Activated CD4-positive, alpha-beta T cell treated with anti-CD3 and anti-CD28 coated beads, Interleukin-2, amount 10 ng/mL, durations not matched to agents 24 days and 14 days (primary cell): ENCODE measurements at places on chromosomes 6 and 20. TPM values are rescaled to one million over a fixed set of nuclear protein-coding genes. Genes with fewer than 3 reads are reported as not detected.

DNA sequence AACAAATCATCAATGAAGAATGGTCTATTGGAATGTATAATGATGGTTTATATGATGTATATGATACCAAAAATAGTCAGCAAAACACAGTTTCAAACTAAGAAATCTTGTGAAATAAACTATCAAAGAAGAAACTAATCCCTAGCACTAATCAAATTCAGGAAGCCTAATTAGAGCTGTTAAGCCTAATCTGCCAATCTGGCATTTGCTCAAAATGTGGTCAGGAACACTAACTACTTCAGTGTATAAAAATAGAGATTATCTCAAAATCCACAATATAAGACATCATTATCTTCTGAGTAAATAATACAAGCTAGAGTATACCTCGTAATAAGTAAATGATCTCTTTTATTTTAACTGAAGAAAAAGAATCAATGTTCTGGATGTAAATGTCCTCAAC lies 12.8 kb upstream of the AKAP7 start:
- no peak overlapping the region for H3K4me3 ChIP-seq
- H3K27me3 ChIP-seq, result peaks cover 22% of the 10 kb centered on the region
- no peaks in the 10 kb centered on the region for H3K36me3 ChIP-seq

- DNase-seq, result no peak
- H3K27me3 ChIP-seq, result peaks cover 38% of the 10 kb centered on the region
- H3K4me1 ChIP-seq, result no peaks in the 10 kb centered on the region
These were observed at the start of gene CALHM5 for GRCh38 chr6:116511424-116512110. TSS of gene CALHM5 (plus strand) at chr6:116511639. CDS start at chr6:116511697, 58 bp downstream.

The MYO6 gene
- total RNA-seq, result 0.14 and 0.23 TPM in 2 replicates

DNA sequence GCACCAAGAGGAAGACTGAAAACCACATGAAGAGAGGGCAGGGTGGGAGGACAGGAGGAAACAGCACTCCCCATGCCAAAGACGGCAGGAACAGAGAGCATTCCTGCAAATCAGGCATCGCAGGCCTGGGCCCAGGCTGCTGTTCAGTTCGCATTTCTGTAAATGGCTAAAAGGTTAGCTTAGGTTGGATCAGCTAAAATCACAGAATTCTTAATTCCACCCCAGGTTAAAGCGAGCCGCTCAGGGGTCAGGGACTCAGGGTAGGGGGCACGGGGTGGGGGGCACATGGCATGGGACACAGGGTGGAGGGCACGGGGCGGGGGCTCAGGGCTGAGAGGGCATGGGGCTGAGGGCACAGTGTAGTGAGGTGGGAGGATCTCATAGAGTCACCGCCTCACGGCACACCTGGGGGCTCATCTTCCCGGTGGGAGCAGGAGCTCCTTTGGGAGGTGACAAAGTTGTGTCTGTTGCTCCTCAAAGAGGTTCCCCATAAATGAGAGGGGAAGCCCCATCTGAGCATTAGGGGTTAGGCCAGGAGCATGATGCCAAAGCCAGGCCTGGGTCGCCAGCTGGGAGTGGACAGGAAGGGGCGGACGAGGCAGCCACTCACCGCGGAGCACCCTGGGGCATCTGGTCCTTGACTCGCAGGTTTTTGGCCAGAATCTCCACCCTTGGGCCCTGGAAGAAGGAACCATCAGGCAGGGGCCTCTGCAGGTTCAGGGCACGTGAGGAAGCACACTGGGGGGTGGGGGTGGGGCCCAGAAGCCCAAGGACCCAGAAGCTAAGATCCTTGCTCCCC lies 200.7 kb downstream of the PREX1 start:
- H3K4me1 ChIP-seq, result peaks cover 8% of the 10 kb centered on the region
- DNase-seq, result no peak
- no peaks in the 10 kb centered on the region for H3K27me3 ChIP-seq
- peaks cover 39% of the 10 kb centered on the region for H3K36me3 ChIP-seq

GRCh38 chr6:105319331-105319730 lies 83.6 kb downstream of the PREP start:
- no peaks in the 10 kb centered on the region for H3K27me3 ChIP-seq
- no peak overlapping the region for H3K27ac ChIP-seq
- peaks cover 33% of the 10 kb centered on the region for H3K36me3 ChIP-seq
- no peaks in the 10 kb centered on the region for H3K4me1 ChIP-seq
- H3K4me3 ChIP-seq, result no peak overlapping the region

GRCh38 chr6:36848658-36849441 lies 9.6 kb upstream of the CPNE5 start:
- H3K4me3 ChIP-seq, result no peak overlapping the region
- peaks cover 7% of the 10 kb centered on the region for H3K4me1 ChIP-seq
- DNase-seq, result no peak
- peaks cover 26% of the 10 kb centered on the region for H3K36me3 ChIP-seq
- no peaks in the 10 kb centered on the region for H3K27me3 ChIP-seq

DNA sequence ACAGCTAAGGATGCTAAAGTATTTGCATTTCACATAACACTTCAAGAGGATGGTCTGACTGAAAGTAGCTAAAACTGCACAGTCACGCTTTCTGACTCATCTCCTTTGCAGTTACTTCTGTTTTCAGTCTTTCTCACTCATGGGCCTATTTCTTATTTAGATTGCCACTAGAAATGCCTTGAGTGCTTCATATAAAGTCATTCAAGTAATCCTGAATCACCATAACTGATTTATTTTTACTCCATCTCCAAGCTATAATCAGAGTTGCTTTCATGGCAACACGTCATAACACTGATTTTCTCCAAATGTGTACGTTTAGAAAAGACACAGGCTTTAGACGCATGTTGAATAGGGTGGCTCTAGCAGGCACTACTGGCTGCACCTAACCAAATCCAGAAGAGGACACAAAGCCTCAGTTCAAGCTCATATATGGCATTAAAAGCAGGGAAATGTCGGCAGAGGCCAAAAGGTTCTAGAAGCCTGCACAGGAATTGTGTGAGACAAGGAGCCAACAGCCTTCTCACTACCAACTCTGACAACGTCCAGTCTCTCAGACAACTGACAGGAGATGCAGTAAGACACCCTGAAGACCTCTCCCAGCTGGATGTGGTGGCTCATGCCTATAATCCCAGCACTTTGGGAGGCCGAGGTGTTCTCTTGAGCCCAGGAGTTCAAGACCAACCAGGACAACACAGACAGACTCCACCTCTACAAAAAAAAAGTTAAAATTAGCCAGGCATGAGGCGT lies 64.1 kb upstream of the BEND6 start:
- peaks cover 25% of the 10 kb centered on the region for H3K4me1 ChIP-seq
- H3K27me3 ChIP-seq, result no peaks in the 10 kb centered on the region
- peak; percentile 66 for DNase-seq

DNA sequence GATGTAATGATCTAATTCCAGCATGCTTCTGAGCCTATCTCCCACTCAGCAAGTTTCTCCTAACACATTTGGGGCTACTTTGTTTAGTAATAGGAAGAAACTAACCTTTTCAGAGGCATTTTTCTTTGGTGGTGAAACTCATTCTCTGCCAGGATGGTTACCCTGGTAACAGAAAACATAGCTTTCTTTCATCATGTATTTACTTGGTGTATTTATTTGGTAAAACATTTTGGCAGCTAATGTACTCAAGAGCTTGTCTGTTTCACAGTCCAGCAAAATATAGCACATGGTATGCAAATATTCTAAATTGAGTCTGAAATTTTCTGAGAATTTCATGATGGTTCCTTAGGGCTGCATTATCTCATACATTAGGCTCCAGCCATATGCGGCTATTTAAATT lies 100.0 kb downstream of the SLC35B3 start:
- no peaks in the 10 kb centered on the region for H3K27me3 ChIP-seq
- H3K4me3 ChIP-seq, result no peak overlapping the region
- H3K27ac ChIP-seq, result no peak overlapping the region
- no peak for DNase-seq
- H3K4me1 ChIP-seq, result no peaks in the 10 kb centered on the region

DNA sequence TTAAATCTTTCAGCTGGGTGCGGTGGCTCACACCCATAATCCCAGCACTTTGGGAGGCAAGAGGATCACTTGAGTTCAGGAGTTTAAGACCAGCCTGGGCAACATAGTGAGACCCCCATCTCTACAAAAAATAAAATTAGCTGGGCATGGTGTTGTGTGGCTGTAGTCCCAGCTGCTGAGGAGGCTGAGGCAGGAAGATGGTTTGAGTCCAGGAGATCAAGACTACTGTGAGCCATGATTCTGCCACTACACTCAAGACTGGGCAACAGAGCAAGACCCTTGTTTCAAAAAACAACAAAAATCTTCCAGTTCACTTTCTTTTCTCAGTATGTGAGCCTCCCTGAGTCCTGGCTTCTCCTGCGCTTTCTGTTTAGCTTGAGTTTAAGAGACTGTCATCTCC lies 7.9 kb downstream of the SDHAF4 start:
- no peaks in the 10 kb centered on the region for H3K27me3 ChIP-seq
- H3K4me1 ChIP-seq, result peaks cover 5% of the 10 kb centered on the region
- DNase-seq, result no peak
- H3K27ac ChIP-seq, result no peak overlapping the region
- H3K4me3 ChIP-seq, result no peak overlapping the region

The BANF2 gene
- not detected in 2 replicates for total RNA-seq

The PRDM1 gene
- total RNA-seq, result 35.9 and 37.4 TPM in 2 replicates

The VGLL2 gene
- not detected in 2 replicates for total RNA-seq

The SAMD5 gene
- 0.05 and 0.07 TPM in 2 replicates for total RNA-seq

DNA sequence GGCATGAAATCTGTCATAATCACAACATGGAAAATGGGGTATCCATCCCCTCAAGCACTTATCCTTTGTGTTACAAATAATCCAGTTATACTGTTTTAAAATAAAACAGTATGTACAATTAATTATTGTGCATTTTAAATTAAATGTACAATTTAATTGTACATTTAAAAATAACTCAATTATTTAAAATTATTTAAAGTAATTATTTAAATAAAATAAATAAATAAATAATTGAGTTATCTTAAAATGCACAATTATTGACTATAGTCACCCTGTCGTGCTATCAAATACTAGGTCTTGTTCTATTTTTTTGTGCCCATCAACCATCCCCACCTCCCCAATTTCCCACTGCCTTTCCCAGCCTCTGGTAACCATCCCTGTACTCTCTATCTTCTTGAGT lies 66.9 kb upstream of the KCNG1 start:
- peaks cover 9% of the 10 kb centered on the region for H3K4me1 ChIP-seq
- H3K4me3 ChIP-seq, result no peak overlapping the region
- no peak for DNase-seq
- H3K27ac ChIP-seq, result no peak overlapping the region

The RRAGD gene
- 10.6 and 10.9 TPM in 2 replicates for total RNA-seq

- H3K27me3 ChIP-seq, result no peaks in the 10 kb centered on the region
- DNase-seq, result no peak
- no peak overlapping the region for H3K27ac ChIP-seq
- H3K4me3 ChIP-seq, result no peak overlapping the region
- no peaks in the 10 kb centered on the region for H3K36me3 ChIP-seq
These were observed 426.3 kb upstream of the NOX3 start for GRCh38 chr6:155881826-155882526.

GRCh38 chr6:32168807-32169591 lies 4.6 kb downstream of the EGFL8 start:
- no peak overlapping the region for H3K4me3 ChIP-seq
- peaks cover 26% of the 10 kb centered on the region for H3K36me3 ChIP-seq
- H3K4me1 ChIP-seq, result peaks cover 19% of the 10 kb centered on the region
- H3K27ac ChIP-seq, result peak overlapping the region; percentile 42

GRCh38 chr20:38985060-38985459 lies 22.9 kb downstream of the DHX35 start:
- no peaks in the 10 kb centered on the region for H3K27me3 ChIP-seq
- no peak overlapping the region for H3K27ac ChIP-seq
- no peak overlapping the region for H3K4me3 ChIP-seq
- DNase-seq, result no peak
- peaks cover 25% of the 10 kb centered on the region for H3K4me1 ChIP-seq

DNA sequence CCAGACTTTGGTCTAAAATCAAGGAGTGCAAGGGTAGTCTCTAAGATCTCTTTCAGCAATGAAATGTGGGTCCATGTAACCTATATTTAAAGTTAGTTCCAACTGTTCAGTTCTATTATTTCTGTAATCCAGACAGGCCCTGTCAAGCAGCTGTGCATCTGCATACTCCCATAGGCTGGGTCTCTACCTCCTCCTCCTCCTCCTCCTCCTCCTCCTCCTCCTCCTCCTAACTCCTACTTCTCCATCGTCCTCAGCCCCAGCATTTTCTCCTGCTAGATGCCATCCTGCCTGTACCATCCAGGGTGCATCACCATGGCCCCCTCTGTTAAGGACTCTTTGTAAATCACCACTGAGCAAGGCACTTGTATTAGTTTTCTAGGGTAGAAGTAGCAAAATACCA lies 52.4 kb upstream of the TPD52L1 start:
- peaks cover 28% of the 10 kb centered on the region for H3K27me3 ChIP-seq
- no peak for DNase-seq
- H3K4me1 ChIP-seq, result peaks cover 5% of the 10 kb centered on the region
- H3K36me3 ChIP-seq, result no peaks in the 10 kb centered on the region

DNA sequence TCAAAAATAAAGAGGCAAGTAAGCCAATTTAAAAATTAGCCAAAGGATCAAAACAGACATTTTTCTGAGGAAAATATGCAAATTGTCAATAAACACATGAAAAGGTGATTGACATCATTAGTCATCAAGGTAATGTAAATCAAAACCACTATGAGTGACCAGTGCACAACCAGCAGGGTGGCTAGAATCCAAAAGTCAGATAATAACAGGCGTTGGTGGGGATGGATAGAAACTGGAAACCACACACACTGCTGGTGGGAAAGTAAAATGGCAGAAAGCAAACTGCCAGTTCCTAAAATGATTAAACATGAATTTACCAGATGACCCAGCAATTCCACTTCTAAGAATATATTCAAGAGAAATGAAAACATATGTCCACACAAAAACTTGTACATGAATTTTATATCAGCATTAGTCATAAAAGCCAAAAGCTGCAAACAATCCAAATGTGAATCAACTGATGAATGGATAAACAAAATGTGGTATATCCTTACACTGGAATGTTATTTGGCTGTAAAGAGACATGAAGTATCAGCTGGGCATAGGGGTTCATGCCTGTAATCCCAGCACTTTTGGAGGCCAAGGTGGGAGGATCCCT lies 74.8 kb upstream of the MBOAT1 start:
- no peak for DNase-seq
- H3K27ac ChIP-seq, result no peak overlapping the region
- H3K4me3 ChIP-seq, result no peak overlapping the region
- H3K27me3 ChIP-seq, result peaks cover 28% of the 10 kb centered on the region
- H3K36me3 ChIP-seq, result peaks cover 2% of the 10 kb centered on the region

- H3K27me3 ChIP-seq, result peaks cover 30% of the 10 kb centered on the region
- peaks cover 3% of the 10 kb centered on the region for H3K36me3 ChIP-seq
- no peak overlapping the region for H3K27ac ChIP-seq
These were observed 47.1 kb downstream of the TRIM27 start for GRCh38 chr6:28876710-28877109.

DNA sequence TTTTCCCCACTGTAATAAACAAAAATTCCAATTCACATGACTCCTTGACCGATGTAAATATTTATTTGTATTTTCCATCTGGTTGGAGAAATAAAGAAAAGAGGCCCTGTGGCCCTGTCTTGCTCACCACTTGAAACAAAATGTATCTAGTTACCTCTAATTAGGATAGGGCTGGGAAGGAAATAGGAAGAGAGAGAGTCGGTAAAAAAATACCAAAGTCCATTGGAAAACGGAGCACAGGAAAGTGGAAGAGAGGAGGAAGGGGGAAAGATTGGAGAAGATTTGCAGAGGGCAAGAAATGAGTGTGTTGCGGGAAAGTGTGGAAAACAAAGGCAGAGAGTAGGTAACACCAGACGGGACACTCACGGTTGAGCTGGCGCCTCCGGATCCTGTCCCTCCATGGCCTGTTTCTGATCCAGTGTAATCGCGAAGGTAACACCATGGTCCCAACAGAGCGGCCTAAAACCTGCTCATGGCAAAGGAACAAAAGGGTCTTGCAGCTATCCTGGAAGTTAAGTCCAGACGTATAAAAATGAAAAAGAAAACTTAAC lies 105.8 kb upstream of the RIPOR2 start:
- H3K27ac ChIP-seq, result peak overlapping the region; percentile 97
- H3K4me1 ChIP-seq, result peaks cover 59% of the 10 kb centered on the region
- peaks cover 9% of the 10 kb centered on the region for H3K36me3 ChIP-seq
- DNase-seq, result peak; percentile 76
